ENCODE measurements at places on chromosomes 2 and 18.
A peak's percentile ranks its signal among the peaks of the same experiment; 100 is the strongest.

- no peak for DNase-seq
Measured at GRCh38 chr18:32093102-32093511, 1.4 kb downstream of the RNF138 start.

- DNase-seq: no peak
Measured at GRCh38 chr2:37928377-37928776, 3.3 kb downstream of the RMDN2 start.

- DNase-seq: no peak
Measured at GRCh38 chr2:158828378-158829164, 33.5 kb downstream of the DAPL1 start.

DNA sequence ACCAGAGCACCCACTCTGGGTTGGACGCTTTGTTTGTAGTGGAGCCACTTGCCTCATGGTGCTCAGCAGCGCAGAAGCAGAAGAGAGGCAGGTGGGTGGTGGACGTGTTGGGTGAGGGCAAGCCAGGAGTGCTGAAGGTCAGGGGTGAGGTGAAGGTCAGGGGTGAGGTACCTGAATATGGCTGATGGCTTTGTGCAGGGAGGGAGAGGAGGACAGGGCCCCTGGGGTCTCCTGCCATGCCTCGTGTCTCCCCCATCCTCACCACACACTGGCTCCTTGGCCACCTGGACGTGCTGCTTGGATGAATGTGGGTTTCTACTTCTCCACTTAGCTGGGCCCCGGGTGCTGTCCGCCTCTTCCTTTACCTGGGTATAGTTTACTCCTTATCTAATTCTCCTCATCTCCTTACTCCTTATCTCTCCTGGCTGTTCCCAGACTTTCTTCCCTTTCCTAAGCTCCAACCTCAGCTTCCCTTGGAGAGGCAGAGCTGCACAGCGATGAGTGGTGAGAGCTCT, 68.1 kb downstream of the DYSF start:
- DNase-seq: no peak

- no peak for DNase-seq
Measured at GRCh38 chr2:88180605-88181240, 10.6 kb downstream of the THNSL2 start.

DNA sequence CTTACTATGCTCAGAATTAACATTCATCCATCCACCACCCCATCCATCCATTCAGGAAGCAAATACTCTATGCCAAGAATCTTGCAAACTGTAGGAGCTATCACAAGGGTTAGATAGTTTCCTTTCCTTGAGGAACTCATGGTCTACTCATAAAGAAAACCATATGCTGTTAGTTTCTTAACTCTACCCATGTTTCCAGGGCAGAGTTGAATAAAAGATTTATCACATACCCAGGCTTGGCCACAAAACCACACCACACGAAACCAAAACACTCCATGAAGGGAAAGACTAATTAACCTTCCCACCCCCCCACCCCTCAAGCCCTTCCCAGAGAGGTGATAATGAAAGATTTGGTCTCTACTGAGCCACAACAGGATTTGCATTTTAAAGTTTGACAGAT, 23.7 kb upstream of the MSGN1 start:
- DNase-seq: no peak

- no peak for DNase-seq
Measured at GRCh38 chr2:176553685-176554100, 284.5 kb downstream of the MTX2 start.

DNA sequence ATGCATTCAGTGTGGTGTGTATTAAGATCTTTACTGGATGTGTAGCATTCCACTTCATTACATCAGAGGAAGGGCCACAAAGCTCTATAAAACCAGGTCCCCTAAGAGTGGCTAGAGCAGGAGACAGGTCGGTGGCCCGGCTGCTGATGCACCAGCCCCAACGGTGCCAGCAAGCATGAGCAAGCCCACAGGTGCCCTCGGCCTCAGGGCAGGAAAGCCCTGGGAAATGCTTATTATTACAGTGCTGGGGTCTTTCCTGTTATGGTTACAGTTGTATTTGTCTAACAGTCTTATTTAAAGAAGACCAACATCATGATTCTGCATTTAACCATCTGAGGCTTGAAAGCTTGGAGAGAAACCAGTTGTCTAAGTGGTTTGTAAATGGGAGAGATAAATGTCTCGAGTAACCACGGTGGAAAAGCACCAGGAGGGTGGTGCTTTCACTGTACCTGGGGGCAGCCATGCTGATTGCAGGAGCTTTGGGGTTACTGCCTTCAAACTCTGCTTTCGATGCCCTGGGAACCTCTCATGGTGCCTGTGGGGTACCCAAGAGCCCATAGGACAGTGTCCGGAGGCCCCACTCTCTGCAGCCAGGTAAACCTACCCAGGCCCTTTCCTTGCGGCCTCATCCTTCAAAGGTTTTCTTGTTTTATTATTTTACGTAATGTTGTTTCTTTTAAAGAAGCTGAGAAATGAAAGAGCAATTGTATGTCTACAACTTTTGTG, 133.1 kb downstream of the SH3RF3 start:
- no peak for DNase-seq

DNA sequence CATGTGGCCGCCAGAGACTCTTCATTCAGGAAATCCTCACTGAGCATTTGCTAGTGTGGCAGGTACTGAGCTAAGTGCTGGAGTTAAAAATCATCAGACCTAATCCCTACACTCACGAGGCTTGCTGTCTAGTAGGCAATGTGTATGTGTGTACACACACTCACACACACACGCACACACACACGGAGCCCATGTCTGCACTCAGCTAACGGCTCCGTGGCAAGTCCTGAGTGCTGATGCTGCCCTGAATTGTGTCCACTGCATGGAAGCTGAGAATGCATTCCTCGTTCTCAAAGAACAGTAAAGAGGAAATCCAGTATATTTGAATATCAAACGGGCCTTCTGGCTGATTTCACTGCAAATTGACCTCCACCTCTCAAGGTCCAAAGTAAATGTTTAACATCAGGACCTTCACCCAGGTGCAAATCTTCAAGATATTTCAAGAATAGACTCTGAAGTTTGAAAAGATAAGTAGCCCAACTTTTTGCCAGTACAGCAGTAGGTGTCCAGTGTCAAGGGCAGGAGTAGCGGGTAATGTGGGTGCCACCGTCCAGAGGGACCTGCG, 136.1 kb upstream of the TTC39C start:
- DNase-seq: no peak

DNA sequence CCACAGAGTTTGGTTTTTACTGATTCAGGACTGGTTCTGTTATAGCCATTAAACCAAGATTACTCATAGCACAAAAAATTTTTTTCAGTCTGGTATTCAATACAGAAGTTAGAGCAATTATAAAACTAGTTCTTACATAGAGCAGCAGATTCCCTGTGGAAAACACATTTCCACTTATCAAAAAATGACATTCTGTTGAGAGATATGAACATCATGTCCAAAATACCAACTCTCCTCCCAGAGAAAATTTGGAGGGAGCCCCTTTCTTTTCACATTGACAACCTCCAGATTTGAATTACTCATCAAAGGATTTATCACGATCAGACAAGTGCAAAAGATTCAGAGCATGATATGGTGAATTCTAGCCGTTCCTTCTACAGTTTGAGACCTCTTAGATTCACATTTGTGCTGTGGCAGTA, 126.8 kb upstream of the SERPINE2 start:
- DNase-seq: no peak

GRCh38 chr18:61893971-61894750, 1.4 kb upstream of the RNF152 start:
- peak; percentile 44 for DNase-seq

GRCh38 chr18:25737710-25738311, 352.6 kb downstream of the SS18 start:
- DNase-seq: no peak

GRCh38 chr2:205850132-205850531, 167.8 kb downstream of the NRP2 start:
- DNase-seq: no peak

Measured in hematopoietic multipotent progenitor cell treated with erythropoietin and hydrocortisone succinate and interleukin-3 and kit ligand, for 8 days (in vitro differentiated cells).